ENCODE measurements at places on chromosomes 2 and 18. TPM values are rescaled to one million over a fixed set of nuclear protein-coding genes. Genes with fewer than 3 reads are reported as not detected.

DNA sequence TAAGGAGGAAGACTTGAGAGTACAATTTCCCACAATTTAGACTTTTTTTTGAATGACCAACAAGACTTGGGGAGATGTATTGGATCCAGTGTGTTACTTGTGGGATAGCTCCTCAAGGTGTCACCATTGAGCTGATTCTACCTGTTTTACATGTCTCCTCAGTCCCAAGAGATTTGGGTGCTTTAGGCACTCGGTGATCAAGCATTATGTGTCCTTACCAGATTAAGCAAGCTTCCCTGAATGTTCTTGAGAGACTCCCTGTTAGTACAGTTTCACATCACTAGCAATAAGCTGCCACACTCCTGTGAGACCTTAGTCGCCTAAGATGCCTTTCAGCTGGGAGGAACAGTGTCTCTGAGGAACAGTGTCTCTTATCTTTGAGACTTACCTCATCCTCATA lies 384.3 kb upstream of the SYT4 start:
- no peak overlapping the region for H3K4me3 ChIP-seq
- no peaks in the 10 kb centered on the region for H3K36me3 ChIP-seq
- H3K27ac ChIP-seq: no peak overlapping the region
- no peaks in the 10 kb centered on the region for H3K4me1 ChIP-seq

GRCh38 chr2:240840435-240841060 lies 20.5 kb upstream of the KIF1A start:
- H3K27me3 ChIP-seq: no peaks in the 10 kb centered on the region
- H3K36me3 ChIP-seq: no peaks in the 10 kb centered on the region
- DNase-seq: peak; percentile 65
- H3K4me3 ChIP-seq: no peak overlapping the region

DNA sequence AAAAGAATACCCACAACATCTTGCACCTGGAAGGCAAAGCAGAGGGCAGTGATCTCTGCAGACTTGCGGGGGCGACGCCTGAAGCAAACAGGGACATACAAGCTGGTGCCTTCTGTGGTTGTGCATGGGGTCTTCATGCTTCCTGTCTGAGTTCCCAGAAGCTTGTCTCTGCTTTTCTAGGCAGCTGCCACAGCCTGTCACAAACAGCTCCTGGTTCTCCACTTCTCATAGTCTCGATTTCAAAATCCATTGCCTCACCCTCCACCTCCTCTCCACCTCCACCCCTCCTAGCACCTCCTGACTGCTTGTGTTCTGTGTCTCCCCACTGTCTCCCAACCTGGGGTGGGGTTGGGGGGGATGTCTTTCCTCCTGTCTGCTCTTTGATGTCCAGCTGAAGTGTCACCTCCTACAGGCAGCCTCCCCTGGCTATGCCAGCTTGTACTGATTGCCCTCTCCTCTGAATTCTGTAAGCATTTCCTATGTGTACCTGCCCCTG lies 1.7 kb upstream of the PROC start:
- no peak overlapping the region for H3K27ac ChIP-seq
- peaks cover 7% of the 10 kb centered on the region for H3K4me1 ChIP-seq
- no peak for DNase-seq
- H3K36me3 ChIP-seq: no peaks in the 10 kb centered on the region
- H3K27me3 ChIP-seq: no peaks in the 10 kb centered on the region

DNA sequence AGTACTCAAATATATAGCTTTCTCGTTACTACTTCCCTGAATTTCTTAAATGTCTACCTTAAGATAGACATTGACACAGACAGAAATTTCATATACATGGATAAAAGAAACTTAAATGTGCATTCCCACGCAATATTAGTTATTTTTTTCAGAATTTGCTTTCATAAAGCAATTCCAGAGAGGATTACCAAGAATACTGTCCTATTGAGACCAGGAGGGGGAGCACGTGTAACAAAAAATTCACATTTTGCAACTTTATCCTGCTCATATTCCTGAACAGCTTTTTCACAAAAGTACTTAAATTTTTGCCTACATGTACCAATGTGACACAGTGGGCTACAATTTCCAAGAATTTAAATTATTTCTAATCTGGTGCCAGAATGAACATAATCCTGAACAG lies 30.7 kb upstream of the ERCC3 start:
- no peak overlapping the region for H3K4me3 ChIP-seq
- H3K27me3 ChIP-seq: no peaks in the 10 kb centered on the region
- H3K27ac ChIP-seq: no peak overlapping the region
- DNase-seq: no peak

- H3K27ac ChIP-seq: no peak overlapping the region
- H3K4me1 ChIP-seq: peaks cover 5% of the 10 kb centered on the region
- no peak overlapping the region for H3K4me3 ChIP-seq
- H3K27me3 ChIP-seq: no peaks in the 10 kb centered on the region
- DNase-seq: peak; percentile 55
Observed at GRCh38 chr2:37414470-37414949, 70.1 kb downstream of the QPCT start.

DNA sequence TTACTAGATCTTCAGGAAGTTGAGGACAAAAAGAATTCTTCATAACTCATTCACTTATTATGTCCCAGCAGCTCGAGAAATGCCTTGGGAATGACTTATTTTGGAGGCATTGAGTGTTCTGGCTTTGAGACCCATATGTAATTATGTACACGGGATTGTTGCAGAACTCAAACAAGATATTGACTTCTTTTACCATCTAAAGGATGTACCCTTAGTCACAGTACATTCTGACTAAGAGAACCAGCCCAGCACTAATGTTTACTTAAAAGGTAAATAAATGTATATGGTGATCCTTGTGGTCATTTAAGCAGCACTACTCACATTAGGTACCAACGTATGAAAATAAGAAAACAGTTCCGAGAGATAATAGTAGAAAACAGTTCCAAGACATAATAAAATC lies 268.9 kb downstream of the ADCYAP1 start:
- H3K4me3 ChIP-seq: no peak overlapping the region
- no peaks in the 10 kb centered on the region for H3K27me3 ChIP-seq

DNA sequence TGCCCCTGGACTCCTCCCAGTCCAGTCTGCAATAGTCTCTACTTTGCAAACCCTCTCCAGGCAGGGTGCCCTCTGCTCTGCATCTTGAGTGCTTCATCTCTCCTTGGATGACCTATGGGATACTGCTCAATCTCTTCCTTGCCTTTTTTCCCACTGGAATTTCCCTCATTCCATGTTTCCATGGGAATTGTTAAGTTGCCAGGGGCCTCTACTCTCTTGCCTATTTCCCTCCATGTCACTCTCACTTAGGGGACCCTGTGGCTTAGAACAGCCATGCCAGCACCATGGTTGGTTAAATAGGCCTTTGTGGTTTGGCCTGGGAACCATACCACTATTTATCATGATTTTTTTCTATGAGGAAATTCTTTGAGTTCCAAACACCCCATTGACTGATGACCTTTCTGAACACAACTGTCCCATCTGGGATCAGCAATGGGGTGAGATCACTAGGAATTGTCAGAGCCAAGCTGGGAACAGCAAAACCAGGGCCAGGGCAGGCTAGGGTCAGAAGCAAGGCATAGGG lies 91.4 kb upstream of the RBMS1 start:
- H3K27me3 ChIP-seq: no peaks in the 10 kb centered on the region
- DNase-seq: no peak
- H3K27ac ChIP-seq: no peak overlapping the region
- no peak overlapping the region for H3K4me3 ChIP-seq
- peaks cover 12% of the 10 kb centered on the region for H3K4me1 ChIP-seq

- DNase-seq: no peak
- no peaks in the 10 kb centered on the region for H3K36me3 ChIP-seq
- H3K4me1 ChIP-seq: no peaks in the 10 kb centered on the region
- H3K27me3 ChIP-seq: no peaks in the 10 kb centered on the region
- no peak overlapping the region for H3K4me3 ChIP-seq
- no peak overlapping the region for H3K27ac ChIP-seq
Observed at GRCh38 chr2:228688007-228688645, 506.6 kb upstream of the SPHKAP start.

The SLC16A14 gene
- total RNA-seq: 5.5 TPM
